ENCODE measurements at places on chromosomes 11 and 22.

DNA sequence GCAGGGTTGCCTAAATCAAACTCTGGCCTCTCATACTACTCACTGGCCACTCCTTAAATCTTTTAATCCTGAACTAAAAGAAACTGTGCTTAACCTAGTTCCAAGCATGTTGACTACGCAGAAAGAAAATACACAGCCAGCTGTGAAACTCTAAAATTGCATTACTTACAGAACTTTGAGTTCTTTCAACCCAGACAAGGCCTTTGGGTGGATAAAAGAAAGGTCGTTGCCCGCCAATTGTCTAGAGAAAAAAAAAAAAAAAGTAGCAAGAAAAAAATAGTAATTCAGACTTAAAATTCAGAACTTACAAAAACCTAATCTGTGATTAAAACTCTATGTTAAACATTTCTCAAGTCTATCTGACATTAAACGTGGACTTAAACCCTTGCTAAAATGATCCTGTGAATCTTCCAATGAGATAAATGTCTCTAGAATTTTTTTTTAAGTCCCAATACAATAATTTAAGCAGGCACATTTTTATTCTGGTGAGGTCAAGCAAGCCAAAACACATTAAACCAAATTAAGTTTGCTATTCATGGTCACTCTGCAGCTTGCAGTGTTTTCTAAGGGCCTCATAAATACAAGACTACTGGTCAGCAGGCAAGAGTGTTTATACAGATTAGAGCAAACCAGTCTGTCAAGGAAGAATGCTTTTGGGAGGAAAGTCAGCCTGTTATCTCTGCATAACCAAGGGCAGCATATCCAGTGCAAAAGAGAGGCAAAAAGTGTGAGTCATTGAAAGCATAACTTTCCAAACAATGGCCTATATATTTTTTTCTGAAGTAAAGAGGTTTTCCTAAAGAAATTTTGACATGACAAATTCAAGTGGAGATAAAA lies 29.5 kb upstream of the CCDC34 start:
- no peak for DNase-seq

GRCh38 chr22:46444390-46444854 lies 93.0 kb downstream of the CELSR1 start:
- no peak for DNase-seq

DNA sequence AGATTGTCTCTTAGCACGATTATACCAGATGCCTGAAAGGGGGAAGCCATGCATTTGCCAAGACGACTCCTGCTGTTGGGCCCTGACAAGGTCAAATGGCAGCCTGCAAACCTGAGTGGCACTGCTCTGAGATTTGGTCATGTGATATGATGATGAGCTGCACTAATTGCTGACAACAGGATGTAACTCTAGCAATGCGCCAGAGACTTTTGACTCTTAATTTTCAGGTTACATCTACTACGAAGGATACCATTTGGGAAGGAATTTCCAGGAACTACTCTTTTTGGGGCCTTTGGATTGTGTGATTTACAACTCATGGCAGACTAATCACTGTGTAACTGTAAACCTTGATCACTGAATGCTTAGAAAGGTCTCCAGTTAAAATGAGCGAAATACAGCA lies 13.1 kb downstream of the TREH start:
- no peak for DNase-seq

GRCh38 chr11:119188067-119188466 lies 2.8 kb downstream of the NHERF4 start:
- DNase-seq = no peak

- no peak for DNase-seq
These were observed 190.5 kb upstream of the MTMR2 start for GRCh38 chr11:96114178-96115064.

DNA sequence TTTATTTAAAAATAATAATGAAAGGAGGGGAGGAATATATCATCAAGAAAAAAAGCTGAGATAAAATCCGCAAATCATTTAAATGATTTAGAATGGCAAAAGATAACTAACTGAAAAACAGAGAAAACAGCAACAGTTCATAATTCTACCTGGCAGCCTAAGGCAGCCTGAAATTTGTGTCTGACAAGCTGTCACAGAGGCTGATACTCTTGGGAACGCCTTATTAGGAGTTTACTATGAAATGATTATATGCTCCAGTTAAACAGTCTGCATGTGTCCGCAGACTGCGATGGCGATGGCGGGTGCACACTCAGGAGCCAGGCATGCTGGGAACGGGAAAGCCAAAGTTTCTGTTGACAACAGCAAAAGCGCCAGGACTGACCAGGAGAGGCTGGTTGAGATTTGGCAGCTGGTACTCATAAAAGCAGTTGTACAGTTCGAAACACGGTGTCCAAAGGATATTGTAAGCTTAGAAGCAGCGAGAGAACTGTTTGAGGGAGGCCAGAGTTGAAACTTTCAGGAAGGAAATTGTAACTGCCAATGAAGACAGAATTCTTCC lies 172.9 kb upstream of the MPPED2 start:
- no peak for DNase-seq

GRCh38 chr11:100994966-100995365 lies 134.6 kb downstream of the PGR start:
- no peak for DNase-seq

DNA sequence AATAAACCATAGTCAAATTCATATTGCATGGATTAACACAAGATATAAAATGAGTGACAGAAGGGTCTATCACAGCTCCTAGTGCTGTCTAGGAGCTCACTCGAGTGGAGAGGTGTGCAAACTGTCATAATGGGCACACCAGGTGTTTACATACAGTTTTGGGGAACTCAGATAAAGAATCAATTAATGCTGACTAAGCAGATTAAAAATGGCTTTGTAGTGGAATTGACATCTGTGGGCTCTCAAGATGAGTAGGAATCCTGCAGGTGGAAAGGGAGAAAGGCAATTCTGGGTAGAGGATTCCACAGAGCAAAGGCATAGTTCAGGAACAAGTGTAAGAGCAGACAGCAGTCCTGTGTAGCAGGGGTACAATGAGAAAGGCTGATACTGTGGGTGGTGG lies 496.2 kb upstream of the CCDC90B start:
- no peak for DNase-seq

GRCh38 chr11:1879941-1880720 lies 11.6 kb downstream of the PRR33 start:
- no peak for DNase-seq

GRCh38 chr11:116334596-116334995 lies 438.2 kb downstream of the BUD13 start:
- DNase-seq = no peak

- DNase-seq = no peak
These were observed 60.0 kb downstream of the RTL6 start for GRCh38 chr22:44438056-44438455.

DNA sequence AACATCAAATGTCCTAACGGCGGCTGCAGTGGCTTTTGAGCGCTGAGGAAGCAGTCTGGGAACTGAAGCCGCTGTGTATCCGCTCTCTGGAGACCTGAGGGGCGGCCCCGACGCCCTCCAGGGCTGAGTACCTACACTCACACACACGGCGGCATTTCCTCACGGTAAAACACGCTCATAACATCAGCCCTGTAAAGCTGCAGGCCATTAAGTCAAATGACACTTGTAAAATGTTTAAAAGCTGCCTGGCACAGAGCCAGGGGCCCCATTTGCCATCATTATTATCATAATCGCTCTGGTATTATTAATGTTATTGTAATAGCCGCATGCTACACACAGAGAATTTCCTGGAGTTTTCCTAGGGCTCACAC lies 5.1 kb downstream of the CARS1 start:
- no peak for DNase-seq

GRCh38 chr11:71326328-71326940 lies 74.1 kb upstream of the SHANK2 start:
- DNase-seq = no peak

DNA sequence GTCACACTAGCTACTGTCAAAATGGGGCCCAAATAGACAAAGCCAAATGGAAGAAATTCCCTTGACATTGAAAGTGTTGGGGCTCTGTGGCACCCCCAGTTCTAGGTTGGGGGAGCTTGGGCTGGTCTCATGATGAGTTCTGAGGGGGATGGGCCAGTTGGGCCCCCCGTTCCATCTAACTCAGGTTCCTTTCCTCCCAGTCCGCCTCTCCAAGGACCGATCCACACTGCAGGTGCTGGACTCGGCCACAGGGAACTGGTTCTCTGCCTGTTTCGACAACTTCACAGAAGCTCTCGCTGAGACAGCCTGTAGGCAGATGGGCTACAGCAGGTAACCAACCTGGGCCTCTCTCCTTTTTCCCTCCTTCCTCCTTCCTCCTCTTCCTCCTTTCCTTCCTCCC lies 17.7 kb upstream of the SMIM35 start:
- DNase-seq = no peak

DNA sequence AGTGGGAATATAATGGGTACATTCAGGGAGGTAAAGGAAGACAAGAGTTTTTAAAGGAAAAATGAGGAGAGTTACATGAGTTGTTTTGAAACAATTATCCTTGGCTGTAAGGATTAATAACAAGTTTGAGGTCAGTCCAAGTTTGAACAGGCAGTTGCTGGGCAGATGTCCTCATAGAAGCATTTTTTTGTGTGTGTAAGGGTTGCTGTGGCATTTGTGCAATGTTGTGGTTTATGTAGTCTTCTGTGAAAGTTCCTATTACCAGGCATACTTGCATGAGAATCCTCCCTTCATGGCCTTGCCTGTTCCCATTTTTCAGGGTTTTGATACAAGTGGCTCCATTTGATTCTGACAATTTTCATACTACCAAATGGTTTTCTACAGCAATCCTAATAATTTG lies 400.2 kb downstream of the KCNA4 start:
- DNase-seq = no peak

GRCh38 chr22:19055801-19056200 lies 66.4 kb downstream of the DGCR2 start:
- DNase-seq = no peak

DNA sequence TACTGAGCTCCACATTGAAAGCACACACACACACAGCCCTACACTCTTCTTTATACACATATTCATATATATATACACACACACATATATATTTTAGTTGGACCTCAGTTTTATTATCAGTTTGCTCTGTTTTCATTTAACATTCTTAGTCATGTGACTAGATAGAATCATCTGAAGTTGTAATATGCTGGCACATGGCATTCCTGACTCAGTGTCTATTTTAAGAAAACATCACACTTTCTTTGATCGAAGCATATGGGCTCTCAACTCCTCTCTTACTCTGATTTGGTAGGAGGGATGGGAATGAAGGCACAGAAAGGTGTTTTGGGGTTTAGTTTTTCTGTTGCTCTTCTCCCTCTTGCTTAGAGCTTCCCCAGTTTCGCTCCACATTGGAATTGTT lies 24.8 kb downstream of the AMOTL1 start:
- no peak for DNase-seq

DNA sequence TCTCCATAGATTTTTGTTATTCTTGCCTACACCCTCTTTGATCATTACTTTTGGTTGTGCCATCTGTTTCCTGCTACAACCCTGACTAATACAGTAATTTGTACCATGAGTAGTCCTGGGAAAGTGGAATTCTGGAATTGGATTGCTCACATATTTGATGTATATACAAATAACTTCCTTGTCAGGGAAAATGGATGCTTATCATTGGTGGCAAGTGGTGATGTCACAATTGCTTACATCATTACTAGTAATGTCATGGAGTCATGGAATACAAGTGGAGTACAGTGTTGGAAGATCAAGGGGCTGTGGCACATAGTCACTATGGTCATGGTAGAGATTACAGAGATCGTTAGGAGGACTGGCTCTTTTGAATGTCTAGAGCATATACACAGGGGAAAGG lies 24.4 kb downstream of the AASDHPPT start:
- no peak for DNase-seq

GRCh38 chr22:36292823-36293530 lies 40.0 kb downstream of the APOL1 start:
- DNase-seq = no peak

DNA sequence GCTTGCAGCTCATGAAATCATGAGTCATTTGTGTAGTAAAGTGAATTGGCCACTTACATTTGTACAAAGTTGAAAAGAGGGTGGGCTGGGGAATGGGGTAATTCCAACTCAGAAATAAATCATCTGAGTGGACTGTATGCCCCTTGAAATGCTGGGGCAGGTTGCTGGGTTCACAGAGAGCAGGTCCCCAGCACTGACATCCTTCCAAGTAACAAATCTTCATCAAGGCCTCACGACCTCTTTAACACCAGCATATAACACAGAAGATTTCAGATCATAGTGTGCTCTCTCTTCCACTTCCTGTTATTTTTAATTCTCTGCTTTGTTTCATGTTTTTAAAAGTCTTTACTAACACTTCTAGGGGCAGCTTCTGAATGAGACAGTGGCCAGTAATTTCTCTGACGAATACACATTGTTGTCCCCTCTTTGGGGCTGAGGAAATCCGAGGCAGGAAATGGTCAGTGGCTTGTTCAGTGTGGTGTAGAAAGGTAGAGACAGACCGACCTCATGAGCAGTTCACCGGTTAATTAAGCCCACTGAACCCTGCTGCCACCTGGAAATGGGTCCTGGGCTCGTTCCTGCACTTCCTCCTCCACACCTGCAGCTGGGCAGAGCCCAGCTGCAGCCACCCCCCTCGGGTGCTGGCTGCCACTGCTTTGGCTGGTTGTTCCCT lies 127.7 kb downstream of the MAML2 start:
- no peak for DNase-seq

GRCh38 chr11:22472306-22472705 lies 134.1 kb downstream of the SLC17A6 start:
- DNase-seq = no peak

DNA sequence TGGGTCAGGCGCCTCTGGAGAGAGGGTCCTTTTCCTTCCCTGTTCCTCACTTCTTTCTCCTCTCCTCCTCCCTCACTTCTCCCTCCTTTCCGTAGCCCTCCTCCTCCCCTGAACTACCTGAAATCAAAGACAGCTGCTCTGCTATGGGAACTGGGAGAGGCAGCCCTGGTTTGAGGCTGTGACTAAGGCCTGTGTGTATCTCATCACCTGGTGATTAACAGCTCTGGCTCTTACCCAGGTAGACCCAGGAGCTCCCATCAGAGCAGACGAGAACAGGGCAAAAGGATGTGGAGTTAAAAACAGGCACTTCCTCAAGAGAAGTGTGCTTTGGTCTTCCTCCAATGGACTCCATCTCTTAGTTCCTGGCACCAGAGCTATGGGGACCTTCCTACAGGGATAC lies 5.8 kb downstream of the ISX start:
- DNase-seq = no peak

GRCh38 chr11:116172851-116173250 lies 599.9 kb downstream of the BUD13 start:
- DNase-seq = no peak

DNA sequence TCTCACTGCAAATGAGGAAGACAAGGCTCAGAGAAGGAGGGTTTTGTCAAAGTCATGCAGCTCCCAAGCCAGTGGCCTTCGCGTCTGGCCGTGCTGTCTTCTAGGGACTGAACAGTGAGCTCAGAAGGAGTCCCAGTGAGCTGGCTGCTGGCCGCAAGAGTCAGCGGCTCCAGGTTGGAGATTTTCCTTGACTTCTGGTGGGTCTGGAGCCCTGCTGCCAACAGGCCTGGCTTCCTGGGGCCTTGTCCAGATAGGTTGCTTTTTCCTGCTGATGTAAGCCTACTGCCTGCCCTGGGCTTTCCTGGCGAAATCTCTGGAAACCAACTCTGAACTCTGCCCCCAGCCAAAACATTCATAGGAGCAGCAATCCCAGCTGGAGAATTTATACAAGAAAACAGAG lies 272.7 kb upstream of the CADM1 start:
- no peak for DNase-seq

- DNase-seq = no peak
These were observed 2.0 kb downstream of the MRGPRF start for GRCh38 chr11:69010964-69011623.

- DNase-seq = no peak
These were observed 33.3 kb downstream of the NF2 start for GRCh38 chr22:29636751-29637150.

- no peak for DNase-seq
These were observed 62.4 kb downstream of the TNRC6B start for GRCh38 chr22:40240160-40240559.
